ENCODE measurements at places on chromosomes 4 and X.

- DNase-seq: no peak
These were observed 19.7 kb upstream of the CRMP1 start for GRCh38 chr4:5912614-5913019.

GRCh38 chrX:133983974-133984845, 1.2 kb downstream of the GPC3 start:
- DNase-seq: no peak

- peak; percentile 26 for DNase-seq
These were observed at the start of gene USP11 for GRCh38 chrX:47232803-47233332. Gene USP11 (plus strand): TSS chrX:47233009. CDS start chrX:47233044, 35 bp downstream.

GRCh38 chrX:18873189-18873791, 110.6 kb downstream of the PHKA2 start:
- no peak for DNase-seq
